Nucleus accumbens (tissue), 56 donors: ENCODE measurements at places on chromosomes 7 and 10.

DNA sequence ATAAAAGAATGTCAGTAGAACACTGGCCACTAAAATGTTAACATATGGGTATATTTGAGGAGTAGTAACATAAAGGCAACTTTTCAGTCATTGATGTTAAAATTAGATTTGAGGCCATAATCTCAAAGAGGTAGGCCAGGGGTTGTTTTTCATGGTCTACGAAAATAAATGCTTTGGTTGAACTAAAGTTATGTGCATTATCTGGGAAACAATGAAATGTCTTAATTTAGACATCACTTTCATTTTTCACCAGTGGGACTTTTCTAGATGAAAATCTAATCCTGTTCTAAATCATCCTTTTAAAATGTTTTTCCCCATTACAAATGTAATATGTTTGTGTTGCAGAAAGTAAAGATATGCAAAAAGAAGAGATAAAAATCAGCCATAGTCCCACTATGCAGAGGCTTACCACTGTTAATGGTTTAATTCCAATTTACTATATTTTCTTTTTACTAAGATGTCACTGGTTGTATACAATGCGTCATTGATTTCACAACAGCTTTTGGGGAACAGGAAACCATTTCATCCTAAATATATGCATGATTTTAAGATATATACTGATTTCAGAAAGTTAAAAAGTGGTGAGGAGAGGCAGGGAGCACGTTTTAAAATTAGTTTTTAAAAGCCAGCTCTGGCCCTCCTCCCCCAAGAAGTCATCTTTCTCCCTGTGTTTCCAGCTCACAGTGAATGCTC, 64.3 kb downstream of the ARID5B start:
- DNase-seq: no peak

- DNase-seq: no peak
These were observed 34.8 kb downstream of the MDFIC start for GRCh38 chr7:114956702-114957101.

DNA sequence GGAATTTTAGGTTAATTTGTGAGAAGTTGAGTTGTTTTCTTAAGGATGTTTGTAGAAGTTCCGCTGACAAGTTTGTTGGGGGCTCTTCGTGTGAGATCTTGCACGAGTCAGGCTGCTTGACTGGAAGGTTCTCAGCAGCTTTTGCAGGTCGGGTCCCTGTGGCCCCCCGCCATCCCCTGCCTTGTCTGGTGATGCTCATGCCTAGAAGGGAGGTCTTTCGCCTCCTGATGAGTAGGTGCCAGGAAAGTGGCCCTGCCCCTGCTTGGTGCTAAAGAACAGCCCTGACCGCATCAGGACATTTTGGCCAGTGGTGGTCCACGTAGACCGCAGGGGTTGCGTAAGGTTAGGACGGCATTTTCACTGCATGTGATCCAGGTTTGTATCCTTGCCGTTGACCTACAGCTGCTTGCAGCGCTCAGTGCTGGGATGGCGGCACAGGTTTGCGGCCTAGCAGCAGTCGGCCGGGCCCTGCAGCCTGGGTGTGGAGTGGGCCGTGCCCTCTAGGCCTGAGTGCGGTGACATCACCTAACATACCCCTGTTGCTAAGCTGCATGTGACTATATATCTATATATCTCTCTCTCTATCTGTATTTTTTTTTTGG, 62.4 kb downstream of the DNAJB6 start:
- no peak for DNase-seq

DNA sequence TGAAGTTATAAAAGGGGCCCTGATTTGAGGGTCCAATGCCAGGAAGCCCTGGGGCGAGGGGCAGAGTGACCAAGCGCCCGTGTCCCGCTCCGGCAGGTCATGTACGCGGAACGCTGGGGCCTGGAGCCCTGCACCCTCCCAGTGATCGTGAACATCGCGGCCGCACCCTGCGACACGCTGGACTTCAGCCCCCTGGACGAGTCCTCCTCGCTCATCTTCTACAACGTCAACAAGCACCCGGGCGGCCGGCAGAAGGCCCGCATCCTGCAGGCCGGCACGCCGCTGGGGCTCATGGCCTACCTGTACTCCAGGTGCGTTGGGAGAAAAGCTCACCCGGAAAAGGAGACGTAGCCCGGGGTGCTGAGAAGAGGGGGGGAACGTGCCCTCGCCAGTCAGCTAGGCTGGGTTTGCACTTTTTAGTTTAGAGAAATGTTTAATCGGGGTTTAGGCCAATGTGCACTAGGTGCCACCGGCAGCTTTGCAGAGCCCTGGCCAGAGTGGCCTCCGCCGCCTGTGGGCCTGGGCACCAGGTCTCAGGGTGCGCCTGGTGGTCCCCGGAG, 22.9 kb upstream of the UTF1 start:
- DNase-seq: no peak

DNA sequence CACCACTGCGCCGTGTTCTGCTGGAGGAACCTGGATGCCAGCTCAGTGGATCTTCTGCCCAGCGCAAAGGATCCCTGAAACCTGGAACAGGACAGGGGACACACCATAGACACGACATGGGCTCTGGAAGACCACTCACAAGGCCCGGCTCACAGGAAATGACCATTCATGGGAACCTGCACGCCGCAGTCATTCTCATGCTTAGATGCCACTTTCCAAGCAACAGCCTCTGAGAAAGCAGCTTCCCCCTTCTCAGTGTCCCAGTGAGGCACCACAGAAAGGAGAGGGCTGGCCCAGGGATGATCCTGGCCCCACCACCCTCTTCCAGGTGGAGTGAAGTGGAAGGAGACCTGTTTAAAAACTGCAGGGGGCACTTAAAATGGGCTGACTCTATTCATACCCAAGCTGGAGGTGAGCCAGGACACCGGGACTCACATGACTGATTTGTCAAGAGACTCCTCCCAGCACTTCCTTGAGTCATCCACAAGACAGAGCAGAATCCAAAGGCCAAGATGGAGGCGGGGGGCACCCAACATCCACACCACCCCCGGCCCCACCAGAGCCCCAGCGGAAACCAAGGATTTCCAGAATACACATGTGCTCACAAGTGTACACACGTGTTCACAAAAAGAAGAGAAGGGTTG, 11.2 kb downstream of the CTBP2 start:
- DNase-seq: no peak

- no peak for DNase-seq
These were observed 627 bp upstream of the FLNC start for GRCh38 chr7:128829391-128830166.

DNA sequence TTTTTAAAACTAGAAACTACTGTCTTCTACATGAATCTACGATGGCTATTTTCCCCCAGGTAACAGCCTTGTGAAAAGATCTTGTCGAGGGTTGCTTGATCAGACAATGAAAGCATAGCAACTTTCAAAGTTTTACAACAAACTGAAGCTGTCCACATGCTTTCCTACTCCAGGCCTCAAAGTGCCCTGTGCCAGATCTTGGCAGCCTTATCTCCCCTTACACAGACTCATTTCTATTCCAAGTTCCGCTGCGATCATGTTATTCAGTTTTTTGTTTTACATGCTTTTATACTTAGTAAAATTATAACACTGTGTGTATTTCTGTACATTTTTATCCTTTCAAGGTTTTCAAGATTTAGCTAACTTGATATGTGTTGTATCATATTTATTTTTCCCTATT, 661.7 kb upstream of the SORCS1 start:
- DNase-seq: no peak

- DNase-seq: no peak
These were observed 86.0 kb downstream of the SPDYE5 start for GRCh38 chr7:75578081-75578480.

DNA sequence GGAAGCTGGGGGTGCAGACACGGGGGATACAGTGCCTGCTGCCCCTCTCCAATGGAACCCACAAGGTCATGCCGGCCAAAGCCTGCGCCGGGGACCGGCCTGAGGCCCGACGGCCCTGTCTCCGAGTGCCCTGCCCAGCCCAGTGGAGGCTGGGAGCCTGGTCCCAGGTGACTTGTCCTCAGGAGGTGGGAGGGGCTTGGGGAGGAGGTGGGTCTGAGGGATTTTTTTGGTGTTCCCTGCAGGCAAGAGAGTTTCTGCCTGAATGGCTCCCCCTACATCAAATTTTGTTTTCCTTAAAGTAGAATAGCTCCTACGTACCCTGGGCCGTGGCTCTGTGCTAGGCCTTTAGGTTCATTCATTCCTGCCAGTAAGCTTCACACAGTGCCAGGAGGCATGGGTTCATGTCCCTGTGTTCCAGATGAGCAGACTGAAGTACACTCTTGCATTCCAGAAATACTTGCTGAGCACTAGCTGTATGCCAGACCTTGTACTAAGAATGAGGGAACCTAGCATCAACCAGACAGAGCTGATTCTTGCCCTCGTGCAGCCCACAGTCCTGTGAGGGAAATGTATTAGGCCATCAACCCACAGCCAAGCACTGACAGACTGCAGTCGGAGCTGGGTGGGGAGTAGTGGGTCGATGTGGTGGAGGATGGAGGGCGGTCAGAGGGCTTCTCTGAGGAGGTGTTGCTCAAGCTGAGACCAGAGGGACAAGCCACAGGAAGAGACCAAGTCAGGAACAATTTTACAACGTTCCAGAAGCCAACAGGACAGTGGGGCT, 31.1 kb downstream of the TBATA start:
- no peak for DNase-seq

- DNase-seq: no peak
These were observed 324.4 kb downstream of the GRID1 start for GRCh38 chr10:86042161-86042560.

- DNase-seq: no peak
These were observed 31.8 kb upstream of the CARD11 start for GRCh38 chr7:3075441-3075840.

DNA sequence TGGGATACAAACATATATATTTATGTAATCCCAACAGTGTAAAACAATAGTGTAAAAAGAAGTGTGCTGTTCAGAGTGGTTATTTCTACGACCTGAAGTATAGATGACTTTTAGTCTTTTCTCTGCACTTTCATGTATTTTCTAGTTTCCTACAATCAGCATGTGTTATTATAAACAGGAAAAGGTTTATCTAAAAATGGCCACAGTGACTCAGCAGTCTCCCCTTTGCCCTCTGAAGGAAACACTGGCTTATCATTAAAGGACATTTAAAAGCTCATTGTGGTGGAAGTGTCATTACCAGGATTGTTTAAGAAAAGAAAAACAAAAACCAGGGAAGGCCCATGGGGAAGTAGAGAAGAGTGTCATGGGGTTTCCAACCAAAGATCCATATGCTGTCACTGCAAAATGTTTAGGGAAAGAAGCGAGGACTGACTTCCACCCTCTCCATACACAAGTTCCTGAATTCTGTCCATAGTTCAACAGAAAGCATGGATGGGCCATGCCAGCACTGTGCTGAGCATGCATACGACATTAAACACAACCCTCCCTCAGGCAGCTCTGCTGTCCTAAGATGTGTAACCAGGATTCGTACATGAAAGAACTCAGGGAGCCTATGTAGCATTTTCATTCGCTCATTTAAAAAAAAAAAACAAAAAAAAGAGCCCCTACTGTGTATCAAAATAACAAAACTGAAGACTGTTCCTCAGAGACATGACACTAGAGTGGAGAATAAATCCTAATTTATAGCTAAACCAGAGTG, 10.2 kb downstream of the CYREN start:
- no peak for DNase-seq

DNA sequence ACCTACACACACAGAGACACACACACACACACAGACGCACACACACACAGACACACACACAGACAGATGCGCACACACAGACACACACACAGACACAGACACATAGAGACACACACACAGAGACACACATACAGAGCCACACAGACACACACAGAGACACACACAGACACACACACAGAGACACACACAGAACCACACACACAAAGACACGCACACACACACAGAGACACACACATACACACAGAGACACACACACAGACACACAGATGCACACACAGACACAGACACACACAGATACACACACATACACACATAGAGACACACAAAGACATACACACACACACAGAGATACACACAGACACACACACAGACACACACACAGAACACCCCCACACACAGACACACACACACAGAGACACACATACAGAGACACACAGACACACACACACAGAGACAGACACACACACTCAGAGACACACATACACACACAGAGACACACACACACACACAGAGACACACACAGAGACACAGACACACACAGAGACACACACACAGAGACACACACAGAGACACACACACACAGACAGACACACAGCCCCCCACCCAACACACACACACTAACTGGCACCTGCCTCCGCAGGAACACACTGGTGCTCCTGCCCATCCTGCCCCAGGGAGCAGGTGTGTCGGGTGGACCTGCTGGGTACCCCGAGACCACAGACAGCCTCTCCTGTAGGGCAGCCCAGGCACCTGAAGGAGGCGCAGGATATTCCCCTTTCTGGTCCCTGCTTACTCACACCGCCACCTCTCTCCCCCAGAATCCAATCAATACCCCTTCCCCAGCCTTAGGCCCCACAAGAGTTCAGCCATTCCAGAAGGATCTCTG, 5.4 kb upstream of the FZD9 start:
- DNase-seq: no peak

DNA sequence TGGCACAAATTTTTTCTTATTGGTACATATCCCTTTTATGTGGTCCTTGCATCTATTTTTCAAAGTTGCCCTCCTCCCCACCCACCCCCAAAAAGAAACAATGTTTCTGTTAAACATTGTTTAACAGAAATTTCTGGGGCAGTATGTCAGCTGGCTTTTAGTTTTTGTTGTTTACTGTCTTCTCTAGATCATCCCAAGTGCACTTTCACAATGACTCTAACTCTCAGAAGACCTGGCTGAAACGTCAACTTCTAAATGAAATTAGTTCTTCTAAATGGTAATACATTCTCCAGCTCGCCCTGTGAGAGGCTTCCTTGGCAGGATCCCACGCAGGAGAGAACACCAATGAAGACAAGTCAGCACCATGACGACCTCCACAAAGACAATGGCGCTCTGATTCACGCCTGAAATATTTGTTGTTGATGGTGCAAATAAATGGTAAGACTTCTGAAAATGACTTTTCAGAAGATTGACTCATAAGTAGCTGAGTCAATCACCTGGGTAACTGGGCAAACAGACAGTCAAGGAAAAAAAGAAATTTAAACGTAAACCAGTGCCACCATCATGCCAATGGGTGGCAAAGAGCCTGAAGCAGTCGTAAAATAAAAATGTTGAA, 293.7 kb downstream of the FZD1 start:
- no peak for DNase-seq

DNA sequence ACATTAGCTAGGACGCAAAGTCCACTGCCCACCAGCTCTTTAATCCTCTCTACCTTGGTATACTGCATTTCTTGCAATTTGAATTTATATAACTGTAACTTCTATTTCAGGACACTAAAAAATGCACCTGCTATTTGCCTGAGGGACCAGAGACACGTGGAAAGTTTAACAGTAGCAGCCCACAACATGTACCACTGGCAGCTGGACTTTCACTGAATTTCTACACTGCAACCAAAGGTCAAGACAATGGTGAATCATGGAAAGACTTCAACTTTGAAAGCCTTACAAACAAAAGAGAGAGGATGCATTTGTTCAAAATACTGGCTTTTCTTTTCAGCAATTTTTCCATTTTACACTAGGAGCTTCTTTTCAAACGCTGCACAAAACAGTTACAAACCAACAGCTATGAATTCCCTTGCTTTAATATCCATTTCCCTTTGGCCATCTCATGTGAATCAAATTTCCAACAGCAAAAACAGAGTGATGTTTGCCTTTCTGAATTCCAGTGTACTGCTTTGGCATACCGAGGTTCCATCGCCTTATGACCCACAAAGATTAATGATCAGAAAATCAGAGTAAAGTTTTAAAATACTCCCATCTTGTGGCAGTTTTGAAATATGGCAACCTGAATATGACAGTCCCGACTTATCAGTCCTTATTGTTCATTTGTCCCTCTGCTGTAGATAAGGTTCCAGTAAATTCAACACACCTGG, 29.9 kb upstream of the HNRNPH3 start:
- no peak for DNase-seq

- DNase-seq: no peak
These were observed 15.2 kb upstream of the PPP2R2D start for GRCh38 chr10:131885391-131886165.
